ENCODE measurements at places on chromosomes 5 and 9. TPM values are rescaled to one million over a fixed set of nuclear protein-coding genes. Genes with fewer than 3 reads are reported as not detected.

THOC3 gene
- 69.3 TPM for total RNA-seq

GFI1B gene
- 0.07 TPM for total RNA-seq

PRRT1B gene
- total RNA-seq, result not detected

IRX2 gene
- total RNA-seq, result 122 TPM

FCN2 gene
- not detected for total RNA-seq

GPR151 gene
- total RNA-seq, result not detected

Measured in cardiac muscle cell (in vitro differentiated cells and primary cell).